GM10248 (cell line): ENCODE measurements at places on chromosomes 12 and 14.

DNA sequence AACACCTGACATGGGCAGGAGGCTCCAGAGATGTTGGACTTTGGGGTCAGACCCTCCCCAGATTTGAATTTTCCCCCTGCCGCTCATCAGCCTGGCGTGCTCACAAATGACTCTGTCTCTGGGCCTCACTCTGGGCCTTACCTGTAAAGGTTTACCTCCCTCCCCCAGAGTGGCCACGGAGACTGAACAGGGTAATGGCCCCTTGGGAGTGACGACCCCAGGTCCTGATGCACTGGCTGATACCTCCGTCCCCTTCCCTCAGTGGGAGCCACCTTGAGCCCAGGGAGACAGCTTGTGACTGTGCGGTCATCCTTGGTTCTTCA is 7.0 kb downstream of the SLC25A29 start:
- no peak for DNase-seq

- peak; percentile 68 for DNase-seq
These were observed 21.1 kb upstream of the LGALS3 start for GRCh38 chr14:55107766-55108554.

GRCh38 chr12:7937833-7938506 is 2.0 kb upstream of the SLC2A3 start:
- peak; percentile 28 for DNase-seq

- DNase-seq, result no peak
These were observed 222.3 kb downstream of the SLC41A2 start for GRCh38 chr12:104735801-104736200.

GRCh38 chr12:20486233-20486632 is 117.9 kb downstream of the PDE3A start:
- no peak for DNase-seq

GRCh38 chr14:55253276-55253675 is 17.9 kb upstream of the FBXO34 start:
- DNase-seq, result no peak

GRCh38 chr12:104533134-104533533 is 76.4 kb downstream of the CHST11 start:
- no peak for DNase-seq
